ENCODE measurements at places on chromosomes 16 and 17.

DNA sequence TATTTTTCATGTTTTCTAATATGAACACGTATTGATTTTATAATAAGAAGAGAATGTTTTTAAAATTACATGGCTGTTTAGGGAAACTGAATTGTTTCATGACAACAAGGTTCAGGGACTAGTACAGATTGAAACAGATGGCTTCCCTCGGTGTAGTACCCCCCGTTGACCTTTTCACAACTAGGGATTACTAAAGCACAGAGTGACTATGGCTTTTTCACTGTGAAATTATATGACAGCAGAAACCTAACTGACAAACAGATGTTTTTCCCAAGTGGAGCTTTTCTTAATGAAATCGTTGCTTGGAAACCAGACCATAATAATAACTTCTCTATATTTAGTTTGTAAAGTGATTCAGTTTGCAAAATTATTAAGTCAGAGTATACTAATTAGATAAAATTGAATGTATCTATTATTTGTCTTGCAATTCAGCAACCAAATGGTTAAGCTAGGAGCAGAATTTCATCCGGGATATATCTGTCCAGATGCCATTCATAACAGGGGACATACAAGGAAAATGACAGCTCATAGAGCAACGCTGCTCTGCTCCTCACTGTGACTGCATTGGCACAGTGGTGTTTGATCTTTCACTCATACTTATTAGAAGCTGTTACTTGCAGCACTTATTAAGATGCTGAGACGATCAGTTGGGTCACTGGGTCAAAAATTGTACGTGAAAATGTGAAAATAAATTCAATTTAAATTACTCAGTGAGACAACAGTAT is 111.7 kb downstream of the TANGO6 start:
- no peak for DNase-seq

- DNase-seq: no peak
These were observed 65.4 kb upstream of the ADAMTS18 start for GRCh38 chr16:77500286-77500598.

DNA sequence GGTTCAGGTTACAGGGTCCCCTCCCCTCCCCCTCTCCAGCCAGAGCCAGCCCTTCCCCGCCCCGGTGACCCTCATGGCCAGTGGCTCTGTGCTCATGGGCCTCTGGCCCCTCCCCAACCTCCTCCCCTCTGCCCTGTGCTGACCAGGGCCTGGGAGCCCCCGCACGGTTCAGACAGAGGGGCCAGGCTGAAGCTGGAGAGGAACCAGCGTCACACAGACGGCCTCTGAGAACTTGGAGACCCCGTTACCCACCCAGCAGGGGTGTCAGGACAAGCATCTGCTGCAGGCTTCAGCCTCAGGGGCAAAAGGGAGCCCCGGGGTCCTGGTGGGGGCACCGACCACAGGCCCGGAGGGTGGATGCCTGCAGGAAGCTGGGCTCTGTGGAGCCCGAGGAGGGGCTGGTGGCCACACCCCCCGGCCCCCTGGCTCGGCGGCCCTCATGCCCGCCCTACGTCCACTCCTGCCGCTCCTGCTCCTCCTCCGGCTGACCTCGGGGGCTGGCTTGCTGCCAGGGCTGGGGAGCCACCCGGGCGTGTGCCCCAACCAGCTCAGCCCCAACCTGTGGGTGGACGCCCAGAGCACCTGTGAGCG is at the start of gene WFIKKN1:
Gene WFIKKN1, plus strand, starts transcription at position 171 of the 591 bp plus-strand sequence. Its CDS starts 269 bp downstream, at position 440.
- DNase-seq: peak; percentile 93

- peak; percentile 96 for DNase-seq
These were observed 21.7 kb downstream of the ACSF3 start for GRCh38 chr16:89115216-89115861.

Measured in osteoblast (primary cell).